Temporal lobe (tissue), 4 donors: ENCODE measurements at places on chromosomes 4 and X. TPM values are rescaled to one million over a fixed set of nuclear protein-coding genes. Genes with fewer than 3 reads are reported as not detected.

Gene TGIF2LX
- total RNA-seq: not detected

Gene FAM149A
- total RNA-seq: 30.5 TPM

Gene SYN1
- total RNA-seq: 20.2 TPM

Gene REPS2
- 14.8 TPM for total RNA-seq

Gene USP17L11
- not detected for total RNA-seq

Gene FAM9B
- total RNA-seq: not detected

Gene SHISA3
- not detected for total RNA-seq

Gene MAGEA4
- total RNA-seq: not detected

Gene CT45A5
- not detected for total RNA-seq

Gene TCEAL6
- 5.7 TPM for total RNA-seq

Gene MRFAP1
- 96.1 TPM for total RNA-seq

Gene NDNF
- 6.6 TPM for total RNA-seq

Gene PNMA6E
- total RNA-seq: not detected

Gene NHSL2
- total RNA-seq: 1.7 TPM

Gene C4orf54
- under 0.01 TPM for total RNA-seq

Gene FREM3
- under 0.01 TPM for total RNA-seq

Gene TBX22
- total RNA-seq: under 0.01 TPM

Gene CCNA2
- 3.9 TPM for total RNA-seq

Gene G6PD
- total RNA-seq: 17.9 TPM

Gene UGT2B15
- total RNA-seq: not detected

Gene NAA15
- total RNA-seq: 37.6 TPM

Gene CXCL1
- total RNA-seq: 1.5 TPM
